ENCODE measurements at places on chromosomes 5 and 9. TPM values are rescaled to one million over a fixed set of nuclear protein-coding genes. Genes with fewer than 3 reads are reported as not detected.

DNA sequence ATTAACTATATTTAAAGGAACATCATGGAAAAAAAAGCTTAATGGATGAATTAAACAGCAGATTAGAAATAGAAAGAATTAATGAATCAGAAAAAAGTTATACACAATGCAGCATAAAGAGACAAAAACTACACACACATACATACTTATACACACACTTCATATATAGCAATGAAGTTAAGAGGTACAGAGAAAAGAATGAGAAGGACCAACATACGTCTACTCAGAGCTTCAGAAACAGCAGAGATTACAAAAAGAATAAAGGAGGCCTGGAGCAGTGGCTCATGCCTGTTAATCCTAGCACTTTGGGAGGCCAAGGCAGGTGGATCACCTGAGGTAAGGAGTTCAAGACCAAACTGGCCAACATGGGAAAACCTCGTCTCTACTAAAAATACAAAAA, 133.9 kb upstream of the TNPO1 start:
- DNase-seq, result no peak
- no peaks in the 10 kb centered on the region for H3K27me3 ChIP-seq
- H3K36me3 ChIP-seq, result no peaks in the 10 kb centered on the region
- H3K4me1 ChIP-seq, result no peaks in the 10 kb centered on the region
- H3K4me3 ChIP-seq, result no peak overlapping the region
- H3K27ac ChIP-seq, result no peak overlapping the region

DNA sequence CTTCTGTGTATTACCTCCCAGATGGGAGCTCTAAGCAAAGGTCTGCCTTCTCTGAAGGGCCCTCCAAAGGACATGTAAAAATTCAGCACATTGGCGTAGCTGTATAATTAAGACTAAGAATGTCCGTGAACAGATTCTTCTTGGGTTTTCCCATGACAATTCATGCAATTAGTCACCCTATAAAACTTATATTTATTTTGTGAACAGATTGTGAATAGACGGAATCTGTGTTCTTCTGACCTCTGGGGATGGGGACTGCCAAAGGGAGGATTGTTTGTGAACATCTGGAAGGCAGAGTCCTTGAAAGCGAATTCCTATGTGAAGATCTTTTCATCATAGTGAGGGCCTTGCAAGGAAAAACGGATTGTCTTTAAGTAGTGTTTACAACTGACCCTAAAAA, 111.3 kb downstream of the EGFLAM start:
- no peak for DNase-seq
- peak overlapping the region; percentile 67 for H3K27ac ChIP-seq
- no peak overlapping the region for H3K4me3 ChIP-seq
- no peaks in the 10 kb centered on the region for H3K27me3 ChIP-seq
- H3K4me1 ChIP-seq, result no peaks in the 10 kb centered on the region

DNA sequence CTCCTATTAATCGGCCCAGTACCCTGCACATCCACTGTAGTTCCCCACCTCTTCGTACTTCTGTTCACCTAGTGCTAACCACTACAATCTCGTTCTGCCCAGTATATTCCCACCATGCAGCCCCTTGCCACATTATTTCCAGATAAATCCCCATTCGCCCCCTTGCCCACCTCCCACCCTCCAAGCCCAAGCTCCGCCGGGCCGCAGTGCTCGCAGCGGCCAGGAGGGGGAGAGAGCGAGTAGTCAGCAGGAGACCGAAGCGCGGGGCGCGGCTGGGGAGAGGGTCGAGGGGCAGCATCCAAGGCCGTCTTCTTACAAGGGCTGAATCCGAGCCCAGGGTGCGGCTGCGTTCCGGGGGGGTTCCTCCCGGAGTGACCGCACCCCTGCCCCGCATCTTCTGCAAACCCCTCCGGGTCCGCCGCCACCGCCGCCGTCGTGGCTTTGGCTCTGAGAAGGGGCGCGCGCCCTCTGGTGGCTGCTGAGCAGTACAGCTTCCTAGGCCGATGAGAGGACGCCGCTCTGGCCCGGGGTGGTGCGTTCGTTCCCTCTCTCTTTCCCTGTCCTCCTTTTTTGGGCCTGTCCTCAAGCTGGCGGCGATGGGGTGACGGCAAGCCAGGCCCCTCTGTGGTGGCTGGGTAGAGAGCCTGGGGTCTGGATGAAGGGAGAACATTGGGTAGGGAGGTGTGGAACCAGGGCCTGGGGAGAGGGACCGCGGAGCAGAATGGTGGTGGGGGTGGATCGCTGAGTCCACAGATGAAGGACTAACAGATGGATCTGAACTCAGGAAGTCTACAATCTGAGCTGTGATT, 30.0 kb upstream of the PSD2 start:
- peak; percentile 86 for DNase-seq
- H3K27me3 ChIP-seq, result peaks cover 28% of the 10 kb centered on the region
- no peaks in the 10 kb centered on the region for H3K36me3 ChIP-seq
- H3K4me3 ChIP-seq, result peak overlapping the region; percentile 64
- H3K27ac ChIP-seq, result peak overlapping the region; percentile 2

DNA sequence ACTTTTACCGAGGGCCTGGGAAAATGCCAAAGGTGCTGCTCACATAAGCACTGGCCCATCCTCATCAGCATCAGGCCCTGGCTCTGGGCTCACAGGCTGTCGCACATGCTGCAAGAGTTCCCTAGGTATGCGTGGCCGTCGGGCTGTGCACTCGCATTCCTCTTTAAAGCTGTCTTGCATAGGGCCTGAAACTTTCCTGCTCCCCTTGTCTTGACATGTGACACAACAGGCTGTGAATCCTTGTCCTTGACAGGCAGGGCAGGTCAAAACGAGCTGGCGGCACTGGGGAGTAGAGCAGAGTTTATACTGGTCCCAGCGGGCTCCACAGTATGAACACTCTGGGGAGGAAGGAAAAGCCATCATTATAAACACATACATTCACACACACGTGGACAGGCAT, 30.7 kb downstream of the TSTD2 start:
- peaks cover 86% of the 10 kb centered on the region for H3K36me3 ChIP-seq
- H3K4me3 ChIP-seq, result no peak overlapping the region
- no peaks in the 10 kb centered on the region for H3K27me3 ChIP-seq
- no peak for DNase-seq
- peak overlapping the region; percentile 63 for H3K27ac ChIP-seq
- H3K4me1 ChIP-seq, result peaks cover 54% of the 10 kb centered on the region

The WDR38 gene
- total RNA-seq, result not detected

The AJM1 gene
- 5.8 TPM for total RNA-seq

GRCh38 chr5:12460493-12461261, 556.4 kb upstream of the CTNND2 start:
- DNase-seq, result no peak
- H3K4me1 ChIP-seq, result no peaks in the 10 kb centered on the region
- no peak overlapping the region for H3K27ac ChIP-seq
- H3K36me3 ChIP-seq, result no peaks in the 10 kb centered on the region
- no peaks in the 10 kb centered on the region for H3K27me3 ChIP-seq

DNA sequence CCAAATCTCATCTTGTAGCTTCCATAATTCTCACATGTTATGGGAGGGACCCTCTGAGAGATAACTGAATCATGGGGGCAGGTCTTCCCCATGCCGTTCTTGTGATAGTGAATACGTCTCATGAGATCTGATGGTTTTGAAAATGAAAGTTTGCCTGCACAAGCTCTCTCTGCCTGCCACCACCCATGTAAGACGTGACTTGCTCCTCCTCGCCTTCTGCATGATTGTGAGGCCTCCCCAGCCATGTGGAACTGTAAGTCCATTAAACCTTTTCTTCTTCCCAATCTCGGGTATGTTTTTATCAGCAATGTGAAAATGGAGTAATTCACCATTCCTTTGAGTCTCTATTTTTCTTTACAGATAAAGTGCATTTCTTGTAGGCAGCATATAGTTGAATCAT, 66.9 kb upstream of the FNIP1 start:
- no peak for DNase-seq
- H3K27me3 ChIP-seq, result no peaks in the 10 kb centered on the region
- no peak overlapping the region for H3K27ac ChIP-seq
- no peaks in the 10 kb centered on the region for H3K36me3 ChIP-seq

The UBQLN1 gene
- 86.1 TPM for total RNA-seq

- H3K27ac ChIP-seq, result no peak overlapping the region
- H3K27me3 ChIP-seq, result no peaks in the 10 kb centered on the region
- no peaks in the 10 kb centered on the region for H3K4me1 ChIP-seq
- DNase-seq, result no peak
- H3K36me3 ChIP-seq, result no peaks in the 10 kb centered on the region
Measured at GRCh38 chr5:5246736-5247135, 106.6 kb downstream of the ADAMTS16 start.

DNA sequence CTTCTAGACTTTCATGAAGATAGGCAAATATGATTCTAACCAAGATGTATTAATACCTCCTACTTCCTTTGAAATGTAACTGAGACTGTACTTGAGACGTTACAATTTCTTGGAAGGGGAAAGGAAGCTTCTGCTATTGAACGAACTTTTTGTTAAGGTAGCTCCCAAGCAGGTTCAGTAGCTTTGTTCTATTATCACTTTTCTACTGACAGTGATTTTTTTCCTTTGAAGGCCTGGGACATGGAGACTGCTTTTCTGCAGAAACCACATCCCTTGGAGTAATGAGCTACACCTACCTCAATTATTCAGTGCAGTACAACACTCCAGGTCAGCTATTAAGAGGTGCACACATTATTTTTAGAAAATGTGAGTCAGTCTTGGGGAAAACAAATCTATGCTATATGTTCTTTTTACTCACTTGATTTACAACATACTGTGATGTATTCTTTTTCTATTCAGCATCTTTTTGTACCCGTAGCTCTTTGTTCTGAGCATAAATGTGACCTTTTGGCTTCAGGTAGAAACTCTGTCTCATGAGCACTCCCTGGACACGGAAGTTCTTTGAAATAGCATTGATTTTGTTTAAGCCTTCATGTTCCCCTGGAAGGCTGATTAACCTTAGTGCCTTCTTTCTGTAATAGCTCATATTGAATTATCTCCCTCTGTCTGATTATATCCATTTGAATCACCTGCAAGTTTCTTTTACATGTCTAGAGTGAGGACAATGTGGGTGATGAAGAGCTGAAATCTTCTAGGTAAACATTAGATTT, 56.5 kb upstream of the CDKN2B start:
- no peak overlapping the region for H3K27ac ChIP-seq
- H3K36me3 ChIP-seq, result no peaks in the 10 kb centered on the region
- H3K4me3 ChIP-seq, result no peak overlapping the region
- H3K4me1 ChIP-seq, result no peaks in the 10 kb centered on the region

The HMHB1 gene
- total RNA-seq, result not detected

The ARPC5L gene
- total RNA-seq, result 37.5 TPM

DNA sequence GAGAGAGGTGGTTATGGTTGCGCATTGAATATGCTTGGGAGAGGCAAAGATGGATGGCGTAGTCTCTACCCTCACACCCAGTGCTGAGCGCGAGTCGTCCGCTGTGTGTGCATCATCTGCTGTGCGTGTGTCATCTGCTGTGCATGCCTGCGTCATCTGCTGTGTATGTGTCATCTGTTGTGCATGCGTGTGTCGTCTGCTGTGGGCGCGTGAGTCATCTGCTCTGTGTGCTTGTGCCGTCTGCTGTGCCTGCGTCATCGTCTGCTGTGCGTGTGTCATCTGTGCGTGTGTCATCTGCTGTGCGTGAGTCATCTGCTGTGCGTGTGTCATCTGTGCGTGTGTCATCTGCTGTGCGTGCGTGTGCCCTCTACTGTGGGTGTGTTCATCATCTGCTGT, 68.0 kb upstream of the IRX4 start:
- no peak overlapping the region for H3K27ac ChIP-seq
- no peak for DNase-seq
- H3K36me3 ChIP-seq, result no peaks in the 10 kb centered on the region
- peaks cover 3% of the 10 kb centered on the region for H3K4me1 ChIP-seq

DNA sequence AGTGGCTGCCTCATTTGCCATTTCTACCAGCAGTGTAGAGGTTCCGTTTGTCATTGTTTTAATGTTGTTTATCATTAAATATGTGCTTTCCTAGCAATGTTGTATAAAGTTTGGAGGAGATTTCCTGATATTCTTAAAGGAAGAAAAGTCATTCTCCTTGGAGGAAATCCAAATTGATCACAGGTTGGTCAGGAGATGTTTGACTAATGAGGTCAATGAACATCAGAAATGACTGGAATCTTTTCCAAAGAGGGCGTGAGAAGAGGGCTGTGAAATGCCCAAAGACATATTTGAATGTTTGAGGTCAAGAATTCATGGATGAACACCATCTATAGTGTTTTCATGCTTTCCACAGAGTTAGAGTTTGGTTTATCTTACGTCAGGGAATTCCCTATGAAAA, 471.3 kb downstream of the MAT2B start:
- no peaks in the 10 kb centered on the region for H3K36me3 ChIP-seq
- no peaks in the 10 kb centered on the region for H3K4me1 ChIP-seq

GRCh38 chr9:113587471-113588031, 124.0 kb downstream of the RGS3 start:
- H3K36me3 ChIP-seq, result no peaks in the 10 kb centered on the region
- H3K27me3 ChIP-seq, result no peaks in the 10 kb centered on the region
- peak; percentile 79 for DNase-seq
- peaks cover 66% of the 10 kb centered on the region for H3K4me1 ChIP-seq

DNA sequence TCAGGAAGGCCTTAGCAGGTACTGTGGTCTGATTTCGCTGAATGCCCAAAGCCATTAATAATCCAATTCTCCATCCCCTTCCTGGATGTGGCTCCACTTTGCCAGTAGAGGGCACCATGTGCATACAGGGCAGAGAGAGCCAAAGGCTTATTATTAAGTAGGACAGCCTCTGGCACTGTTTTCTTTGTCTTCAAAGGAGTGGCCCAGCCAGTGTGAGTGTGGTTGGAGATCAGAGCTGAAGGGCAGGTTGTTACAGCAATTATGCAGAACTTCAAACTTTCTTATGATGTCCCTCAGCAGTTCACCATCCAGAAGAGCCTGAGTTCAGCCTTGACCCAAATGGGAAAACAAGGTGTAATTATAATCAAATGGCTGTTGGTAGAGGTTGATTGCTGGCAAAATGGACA, 38.6 kb upstream of the CEMIP2 start:
- H3K4me1 ChIP-seq, result no peaks in the 10 kb centered on the region
- H3K27me3 ChIP-seq, result no peaks in the 10 kb centered on the region
- H3K27ac ChIP-seq, result no peak overlapping the region

GRCh38 chr9:92590377-92590776, 54.6 kb upstream of the ECM2 start:
- no peaks in the 10 kb centered on the region for H3K36me3 ChIP-seq
- no peaks in the 10 kb centered on the region for H3K27me3 ChIP-seq
- H3K4me1 ChIP-seq, result peaks cover 31% of the 10 kb centered on the region
- peak; percentile 84 for DNase-seq
- H3K27ac ChIP-seq, result peak overlapping the region; percentile 77

All from heart right ventricle (tissue), 16 donors.